ENCODE measurements at places on chromosomes 2 and 18.

DNA sequence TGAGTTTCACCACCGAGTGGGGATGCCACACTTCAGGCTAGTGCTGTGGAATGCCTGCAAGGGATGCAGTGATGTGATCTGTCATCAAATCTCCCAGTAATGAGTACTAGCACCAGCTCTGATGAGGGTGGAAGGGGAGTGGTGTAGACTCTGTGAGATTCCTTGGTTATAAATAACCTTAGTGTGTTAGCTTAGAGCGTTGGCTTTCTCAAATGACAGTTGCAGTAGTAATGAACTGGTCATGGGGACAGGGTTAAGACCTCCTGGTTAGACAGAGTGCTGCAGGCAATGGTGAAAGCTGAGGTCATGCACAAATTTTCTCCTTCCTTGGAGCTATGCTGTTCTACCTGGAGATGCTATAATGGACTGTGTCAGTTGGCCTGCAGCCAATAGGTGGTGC is 1063.4 kb upstream of the CRIM1 start:
- no peak for DNase-seq

GRCh38 chr2:163667064-163667887 is 68.5 kb downstream of the FIGN start:
- no peak for DNase-seq

DNA sequence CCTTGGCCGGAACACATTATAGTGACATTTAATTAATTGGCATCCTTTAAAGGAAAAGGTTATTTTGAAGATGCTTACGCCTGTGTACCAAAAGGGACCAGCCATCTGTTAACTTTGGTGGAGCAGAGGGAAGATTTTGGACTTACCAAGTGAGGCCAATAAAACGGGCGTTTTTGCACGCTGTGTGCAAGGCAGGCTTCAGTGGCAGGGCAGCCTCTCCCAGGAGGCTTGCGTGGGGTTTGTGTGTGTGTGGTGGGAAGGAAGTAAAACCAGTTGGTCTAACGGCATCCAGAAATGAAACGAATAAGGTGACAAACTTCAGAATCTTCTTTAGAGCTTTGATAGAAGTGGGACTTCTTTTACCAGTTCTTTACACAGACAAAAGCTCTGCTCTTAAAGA is 191.7 kb downstream of the PRKCE start:
- no peak for DNase-seq

DNA sequence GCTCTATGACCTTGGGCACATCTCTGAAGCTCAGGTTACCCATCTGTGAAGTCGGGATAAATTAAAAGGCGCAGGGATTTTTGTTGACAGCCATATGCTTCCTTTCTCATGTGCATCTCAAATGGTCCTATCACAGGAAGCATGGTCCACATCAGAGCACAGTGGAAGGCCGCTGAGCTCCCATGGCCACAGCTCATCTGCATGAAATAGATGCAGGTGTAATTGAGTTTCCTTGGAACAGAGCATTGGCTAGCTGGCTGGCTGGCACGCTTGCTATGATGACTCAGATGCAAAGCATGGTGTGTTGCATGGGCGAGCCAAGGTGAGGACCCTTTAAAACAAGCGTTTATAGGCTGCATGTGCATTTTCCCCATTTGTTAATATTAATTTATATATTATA is 79.3 kb downstream of the TXNL1 start:
- DNase-seq, result no peak

DNA sequence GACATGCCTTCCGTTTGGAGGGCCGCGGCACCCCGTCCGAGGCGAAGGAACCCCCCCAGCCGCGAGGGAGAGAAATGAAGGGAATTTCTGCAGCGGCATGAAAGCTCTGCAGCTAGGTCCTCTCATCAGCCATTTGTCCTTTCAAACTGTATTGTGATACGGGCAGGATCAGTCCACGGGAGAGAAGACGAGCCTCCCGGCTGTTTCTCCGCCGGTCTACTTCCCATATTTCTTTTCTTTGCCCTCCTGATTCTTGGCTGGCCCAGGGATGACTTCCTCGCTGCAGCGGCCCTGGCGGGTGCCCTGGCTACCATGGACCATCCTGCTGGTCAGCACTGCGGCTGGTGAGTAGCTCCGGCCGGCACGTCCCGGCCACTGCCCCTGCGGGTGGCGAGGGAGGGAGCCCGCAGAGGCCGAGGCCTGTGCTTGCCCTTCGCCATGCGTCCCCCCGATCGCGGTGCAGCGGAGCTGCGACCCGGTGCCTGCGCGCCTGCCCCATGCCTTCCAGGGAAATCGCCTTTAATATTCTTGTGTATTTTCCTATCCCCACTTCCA is 1.2 kb downstream of the BMPR2 start:
- DNase-seq, result no peak

GRCh38 chr2:181978351-181979150 is 7.1 kb upstream of the PPP1R1C start:
- no peak for DNase-seq
